NCI-H2107 (cell line): ENCODE measurements at places on chromosomes 11 and 22.

GRCh38 chr11:61969838-61970662, 2.6 kb upstream of the FTH1 start:
- DNase-seq, result no peak

DNA sequence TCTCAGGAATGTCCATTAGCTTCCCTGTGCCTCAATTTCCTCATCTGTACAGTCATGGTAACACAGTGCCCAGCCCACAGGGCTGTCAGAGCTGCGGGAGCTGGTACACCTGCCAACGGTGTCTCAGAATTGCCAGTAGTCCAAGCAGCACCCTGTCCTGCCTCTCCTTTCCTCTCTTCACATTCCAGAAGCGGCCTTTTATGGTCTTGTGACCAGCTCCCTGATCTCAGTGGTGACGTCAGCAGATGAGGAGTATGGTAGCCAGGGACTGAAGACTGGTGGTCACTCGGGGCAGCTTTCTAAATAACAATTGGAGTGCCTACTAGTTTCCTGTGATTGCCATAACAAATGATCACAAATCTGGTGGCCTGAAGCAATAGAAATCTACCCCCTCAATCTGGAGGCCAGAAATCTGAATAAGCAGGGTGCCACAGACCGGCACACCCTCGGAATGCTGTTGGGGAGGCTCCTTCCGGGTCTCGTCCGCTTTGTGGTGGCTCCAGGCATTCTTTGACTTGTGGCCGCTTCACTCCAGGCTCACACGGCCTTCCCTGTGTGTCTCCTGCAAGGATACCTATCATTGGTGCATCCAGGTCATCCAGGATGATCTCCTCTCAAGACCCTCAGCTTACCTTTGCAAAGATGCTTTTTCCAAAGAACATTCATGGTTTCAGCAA, 2.1 kb downstream of the FADD start:
- DNase-seq, result no peak

DNA sequence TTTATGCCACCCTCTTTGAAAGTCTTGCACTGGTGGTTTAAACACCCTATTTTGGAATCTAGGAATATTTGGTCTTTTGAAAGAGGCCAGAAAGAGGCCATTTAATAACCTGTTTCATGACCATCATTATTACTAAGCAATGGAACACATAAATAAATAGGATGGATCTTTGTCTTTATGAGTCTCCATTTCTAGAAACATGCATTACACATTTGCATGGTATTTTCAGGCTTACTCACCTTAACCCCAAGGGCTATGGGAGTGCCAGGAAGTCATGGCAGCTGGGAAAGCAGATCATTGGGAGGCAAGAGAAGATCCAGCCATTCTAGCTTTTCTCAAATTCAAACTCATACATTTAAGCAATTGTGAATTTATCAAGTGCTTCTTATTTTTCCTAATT, 185.8 kb upstream of the POU2AF2 start:
- DNase-seq, result no peak

DNA sequence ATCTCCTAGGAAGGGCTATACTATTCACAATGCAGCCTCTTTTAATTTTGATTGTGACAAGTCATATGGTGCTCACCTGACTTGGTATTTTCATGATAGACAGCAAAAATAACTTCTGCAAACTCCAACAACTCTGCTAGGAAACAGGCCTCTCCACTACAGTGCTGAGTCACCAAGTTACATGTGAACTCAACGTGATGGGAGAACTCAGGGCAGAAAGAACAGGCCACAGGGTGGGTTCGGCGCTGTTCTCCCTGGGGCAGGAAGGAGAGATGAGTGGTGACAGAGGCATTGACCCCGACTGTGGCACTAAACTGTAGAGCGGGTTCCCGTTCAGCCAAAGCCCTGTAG, 76.6 kb upstream of the UCP3 start:
- DNase-seq, result no peak

DNA sequence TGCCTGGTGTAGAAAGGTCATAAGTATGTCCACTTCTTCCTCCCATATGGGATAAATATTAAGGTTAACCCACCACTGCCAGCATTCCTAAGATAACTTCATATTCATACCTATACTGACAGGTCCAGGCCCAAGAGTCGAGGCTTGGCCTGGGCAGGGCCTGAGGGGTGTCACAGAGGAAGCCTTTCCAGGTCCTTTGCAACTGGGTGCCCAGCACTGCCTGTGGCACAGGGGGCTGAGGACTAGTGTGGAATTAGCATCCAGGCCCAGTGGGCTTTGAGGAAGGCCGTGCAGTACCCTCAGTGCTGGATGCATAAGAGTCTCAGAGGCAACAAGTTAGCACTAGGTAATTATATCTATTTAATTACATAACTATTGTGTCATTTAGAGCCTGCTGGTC, 65.4 kb downstream of the PKNOX2 start:
- no peak for DNase-seq

DNA sequence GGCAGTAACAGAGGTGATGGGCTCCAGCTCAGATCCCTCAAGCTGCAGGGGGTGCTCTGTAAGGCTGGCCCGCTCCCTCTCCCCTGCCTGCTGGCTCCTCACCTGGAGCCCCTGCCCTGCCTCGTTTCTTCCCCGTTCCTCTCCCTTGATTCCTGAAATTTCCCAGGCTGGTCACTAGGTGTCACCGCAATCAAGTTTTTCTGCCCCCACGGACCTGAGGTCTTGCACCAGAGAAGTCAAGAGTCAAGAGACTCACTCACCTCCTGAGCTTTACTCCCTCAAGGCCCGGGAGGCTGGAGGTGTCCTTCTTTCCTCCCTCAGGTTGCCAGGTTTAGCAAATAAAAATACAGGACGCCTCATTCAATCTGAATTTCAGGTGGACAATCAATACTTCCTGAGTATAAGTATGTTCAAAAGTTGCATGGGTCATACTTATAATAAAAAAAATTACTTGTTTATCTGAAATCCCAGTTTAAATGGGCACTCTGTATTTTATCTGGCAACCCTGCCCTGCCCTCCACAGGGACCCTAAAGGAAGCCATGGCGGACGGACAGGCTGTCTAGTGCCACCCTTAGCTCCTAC, 69.2 kb downstream of the SCUBE1 start:
- no peak for DNase-seq

GRCh38 chr11:117199916-117200812, 994 bp downstream of the TAGLN start:
- no peak for DNase-seq

- no peak for DNase-seq
These were observed 51.6 kb downstream of the ARFGAP2 start for GRCh38 chr11:47125083-47125482.

DNA sequence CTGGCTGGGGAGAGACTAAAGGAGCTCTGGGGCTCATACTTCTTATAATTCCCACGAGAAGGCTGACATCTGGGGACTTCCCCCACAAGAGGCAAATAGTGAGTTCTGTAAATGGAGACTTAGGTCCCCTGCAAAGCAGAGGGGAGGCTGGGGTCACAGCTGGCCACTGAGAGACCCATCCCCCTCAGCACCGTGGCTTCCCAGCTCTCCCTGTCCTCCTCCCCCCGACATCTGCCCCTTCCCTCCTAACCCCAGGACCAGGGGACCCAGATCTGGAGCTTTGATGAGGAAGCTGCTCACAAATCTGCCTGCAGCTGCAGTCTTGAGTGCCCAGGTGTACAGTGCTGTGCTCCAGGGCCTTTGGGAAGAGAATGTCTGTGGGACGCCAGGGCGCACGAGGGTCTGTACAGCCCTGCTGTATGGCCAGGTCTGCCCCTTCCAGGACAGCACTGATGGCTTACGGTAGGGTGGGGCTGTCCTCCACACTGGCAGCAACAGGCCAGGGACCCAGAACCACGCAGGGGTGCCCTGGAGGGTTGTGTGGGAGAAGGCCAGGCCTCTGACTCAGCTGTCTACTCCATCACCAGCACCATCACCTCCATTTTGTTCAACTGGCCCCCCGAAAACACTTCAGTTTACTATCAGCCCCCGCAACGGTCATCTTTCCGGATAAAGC, 1.1 kb downstream of the RGL4 start:
- no peak for DNase-seq

DNA sequence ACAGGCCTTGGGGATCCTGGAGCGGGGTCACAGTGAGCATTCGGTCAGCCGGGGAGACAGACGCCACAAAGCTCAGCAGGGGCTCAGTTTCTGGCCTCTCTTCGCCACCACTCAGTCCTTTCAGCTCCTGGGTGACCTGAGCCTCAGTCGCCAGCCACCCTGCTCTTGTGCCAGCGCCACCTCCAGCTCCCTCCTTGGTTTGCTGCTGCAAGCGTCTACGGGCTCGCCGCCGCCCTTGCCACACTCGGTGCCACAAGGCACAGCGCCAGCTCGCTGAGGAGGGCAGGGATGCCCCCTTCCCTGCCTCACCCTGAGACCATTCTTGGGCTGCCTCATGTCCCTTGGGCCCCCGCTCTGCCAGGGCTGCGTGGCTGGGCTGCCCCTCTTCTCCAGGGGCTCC, 1.5 kb upstream of the EEF1G start:
- DNase-seq, result no peak

DNA sequence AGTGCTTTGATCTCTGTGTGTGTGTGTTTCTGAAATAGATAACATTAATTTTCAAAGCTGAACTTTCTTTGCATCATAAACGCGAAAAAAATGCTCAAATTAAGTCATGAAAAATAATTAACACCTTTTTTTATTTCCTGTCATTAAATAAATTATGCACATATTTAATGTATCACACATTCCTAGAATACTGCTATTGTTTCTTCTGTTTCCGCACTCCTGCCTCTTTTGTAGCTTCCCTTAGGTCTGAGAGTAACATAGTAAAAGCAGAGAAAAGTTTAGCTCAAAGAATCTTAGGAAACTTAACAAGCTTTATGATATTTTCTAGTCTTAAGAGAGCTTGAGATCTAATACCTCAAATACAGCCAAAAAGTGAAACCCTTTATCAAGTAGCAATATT, 504.2 kb downstream of the JRKL start:
- no peak for DNase-seq

- DNase-seq, result no peak
These were observed 37.2 kb upstream of the TH start for GRCh38 chr11:2208691-2209369.

DNA sequence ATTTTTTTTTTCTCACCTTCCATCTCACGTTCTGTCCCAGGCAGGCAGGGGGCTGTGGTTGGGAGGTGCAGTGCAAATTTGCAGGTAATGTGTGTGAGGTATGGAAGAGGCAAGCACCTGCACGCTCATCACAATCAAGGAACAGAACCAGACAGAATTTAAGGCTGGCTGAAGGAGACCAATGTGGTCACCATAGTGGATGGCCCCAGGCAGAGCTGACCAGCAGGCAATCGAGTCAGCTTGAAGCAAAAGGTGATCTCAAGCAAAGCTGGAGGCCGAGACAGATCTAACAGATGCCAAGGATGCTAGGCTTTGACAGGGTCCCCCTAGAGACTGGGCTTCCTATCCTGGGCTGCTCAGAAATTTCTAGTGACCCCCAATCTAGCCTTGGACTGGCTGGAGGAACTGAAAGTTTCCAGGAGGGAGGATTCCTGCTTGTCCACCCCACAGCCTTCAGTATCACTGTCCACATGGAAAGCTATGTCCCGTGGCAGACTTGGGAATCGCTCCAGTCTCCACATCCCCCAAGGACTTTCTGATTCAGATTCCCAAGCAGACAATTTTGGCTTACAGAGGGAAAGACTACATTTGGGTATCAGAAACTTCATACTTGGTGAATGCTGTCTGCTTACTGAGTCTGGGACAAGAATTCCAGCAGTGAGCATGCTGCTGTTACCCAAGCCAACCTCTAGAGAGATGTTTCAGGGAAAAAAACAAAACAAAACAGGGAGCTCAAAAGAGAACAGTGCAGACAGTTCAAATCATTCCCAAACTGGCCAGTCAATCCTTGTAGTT, 9.0 kb upstream of the MICAL3 start:
- no peak for DNase-seq

DNA sequence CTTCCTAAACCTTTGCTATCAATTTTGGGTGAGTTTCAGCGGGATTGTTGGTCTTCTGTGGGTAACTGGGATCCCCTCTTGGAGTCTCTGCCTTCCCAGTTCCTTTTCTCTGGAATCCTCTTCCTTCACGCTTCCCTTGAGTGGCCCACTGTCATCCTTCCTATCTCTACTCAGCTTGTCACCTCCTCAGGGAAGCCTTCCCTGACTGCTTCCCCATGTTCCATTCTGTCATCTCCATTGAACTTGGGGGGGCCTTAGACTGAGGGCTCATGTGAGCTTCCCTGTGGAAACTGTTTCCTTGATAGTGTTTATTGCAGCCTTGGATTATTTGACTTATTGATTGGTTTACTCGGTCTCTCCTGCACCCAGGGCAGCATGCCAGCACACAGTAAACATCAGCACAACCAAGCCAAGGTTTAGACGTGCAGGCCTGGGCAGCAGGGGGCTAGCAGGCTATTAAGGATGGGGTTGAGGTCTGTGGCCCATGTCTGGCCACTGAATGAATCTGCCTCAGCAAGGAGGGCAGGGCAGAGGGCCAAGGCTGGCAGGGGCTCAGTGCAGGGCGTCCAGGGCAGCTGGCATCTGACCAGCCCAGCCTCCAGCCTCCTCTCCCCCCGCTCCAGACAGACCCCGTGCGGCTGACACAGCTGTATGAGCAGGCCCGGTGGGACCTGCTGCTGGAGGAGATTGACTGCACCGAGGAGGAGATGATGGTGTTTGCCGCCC, 7.2 kb downstream of the TRPT1 start:
- DNase-seq, result no peak

DNA sequence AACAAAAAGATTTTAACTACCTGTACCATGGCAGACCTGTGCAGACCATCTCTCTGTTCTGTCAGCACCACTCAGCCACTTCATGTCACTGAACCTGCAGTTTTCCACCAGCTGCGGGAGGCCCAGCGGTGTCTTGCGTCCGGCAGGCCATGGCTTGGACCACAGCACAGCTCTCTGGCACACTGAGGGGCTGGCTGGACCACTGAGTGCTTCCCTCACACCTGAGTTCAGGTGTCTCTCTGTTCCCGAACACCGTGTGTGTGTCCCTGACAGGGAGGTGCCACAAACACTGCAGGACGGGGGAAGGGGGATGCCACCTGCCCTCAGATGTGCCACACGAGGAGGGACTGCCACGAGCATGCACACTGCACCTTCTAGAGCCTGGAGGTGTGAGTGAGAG, 17.7 kb downstream of the MOV10L1 start:
- DNase-seq, result no peak
